ENCODE measurements at places on chromosomes 11 and 22.

- DNase-seq, result no peak
These were observed 93.2 kb upstream of the PRR5 start for GRCh38 chr22:44608597-44609399.

DNA sequence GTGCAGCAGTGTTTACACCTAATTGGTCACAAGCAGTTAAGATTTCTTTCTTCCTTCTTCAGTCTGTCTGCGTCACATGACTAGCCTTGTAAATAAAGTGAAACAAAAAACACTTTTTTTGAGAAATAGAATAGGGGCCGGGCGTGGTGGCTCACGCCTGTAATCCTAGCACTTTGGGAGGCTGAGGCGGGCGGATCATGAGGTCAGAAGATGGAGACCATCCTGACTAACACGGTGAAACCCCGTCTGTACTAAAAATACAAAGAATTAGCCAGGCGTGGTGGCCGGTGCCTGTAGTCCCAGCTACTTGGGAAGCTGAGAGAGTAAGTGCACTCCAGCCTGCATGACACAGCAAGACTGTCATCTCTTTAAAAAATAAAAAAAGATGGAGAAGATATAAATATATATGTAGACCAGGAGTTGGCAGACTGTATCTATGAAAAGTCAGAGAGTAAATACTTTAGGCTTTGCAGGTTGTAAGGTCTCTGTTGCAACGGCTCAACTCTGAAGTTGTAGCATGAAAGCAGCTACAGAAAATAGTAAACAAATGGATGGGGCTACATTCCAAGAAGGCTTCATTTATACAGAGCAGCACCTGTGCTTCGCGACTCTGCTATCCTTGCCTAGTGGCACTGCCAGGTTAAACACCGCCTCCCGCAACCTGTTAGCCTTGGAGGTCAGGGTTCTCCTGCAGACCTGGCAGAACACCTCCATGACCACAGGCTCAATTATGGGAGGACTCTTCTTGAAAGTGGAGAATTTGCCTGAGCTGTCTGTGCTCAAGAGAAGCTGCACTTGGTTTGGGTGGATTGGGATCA lies 55.9 kb downstream of the PPP6R2 start:
- DNase-seq, result no peak

GRCh38 chr11:1102996-1103395 lies 28.3 kb downstream of the MUC2 start:
- no peak for DNase-seq

GRCh38 chr11:9821008-9821752 lies 157.3 kb downstream of the SWAP70 start:
- DNase-seq, result no peak

DNA sequence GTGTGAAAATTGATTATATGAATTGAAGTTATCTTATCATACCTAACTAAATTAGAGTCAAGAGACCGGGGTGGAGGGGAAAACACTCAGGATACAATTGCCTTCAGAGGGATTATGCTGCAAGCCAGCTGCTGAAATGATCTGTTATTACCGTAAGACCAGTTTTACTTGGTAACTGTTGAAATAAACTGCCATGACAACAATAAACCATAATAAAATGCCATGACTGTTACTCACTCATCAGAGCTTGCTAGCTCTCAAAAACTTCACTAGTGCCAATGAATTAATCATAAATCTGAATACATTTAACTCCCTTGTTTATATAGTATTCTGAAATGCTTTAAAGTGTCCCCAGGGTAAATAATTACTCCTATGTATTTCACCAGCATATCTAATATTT lies 68.2 kb downstream of the CASP12 start:
- no peak for DNase-seq

DNA sequence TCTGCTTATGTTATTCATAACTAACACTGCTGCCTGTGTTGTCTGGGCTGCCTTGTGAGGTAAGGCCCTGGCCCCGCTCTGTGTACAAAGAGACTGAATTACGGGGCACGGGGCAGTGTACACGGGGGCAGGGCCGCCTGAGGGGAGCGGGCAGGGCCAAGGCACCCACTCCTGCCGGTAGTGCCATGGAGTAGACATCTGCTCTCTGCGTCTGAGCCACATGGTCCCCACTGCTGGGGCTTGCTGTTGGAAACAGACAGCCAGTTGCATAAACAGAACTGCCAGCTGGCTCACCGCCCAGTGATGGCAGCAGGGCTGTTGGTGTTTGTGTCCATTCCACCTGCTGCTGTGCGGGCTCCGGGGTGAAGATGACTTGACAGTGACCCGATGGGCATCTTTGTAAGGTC lies 19.8 kb downstream of the FAM118A start:
- peak; percentile 94 for DNase-seq

DNA sequence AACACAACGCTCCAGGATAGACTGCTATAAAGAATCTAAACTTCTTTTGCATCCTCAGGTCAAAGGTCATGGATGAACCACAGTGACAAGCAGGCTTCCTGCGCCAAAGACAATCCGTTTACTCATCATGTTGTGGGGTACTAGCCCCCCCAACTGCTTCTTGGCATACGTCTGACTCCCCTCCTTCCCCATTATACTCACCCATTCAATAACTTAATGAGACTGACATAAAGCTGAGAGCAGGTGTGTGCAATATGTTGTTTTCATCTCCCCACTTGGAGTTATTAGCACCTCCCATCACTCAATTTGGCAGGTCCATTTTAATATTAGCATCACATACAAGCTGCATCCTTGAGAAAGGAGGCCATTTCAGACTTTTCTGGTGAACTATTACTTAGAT lies 157.1 kb downstream of the CADM1 start:
- no peak for DNase-seq

DNA sequence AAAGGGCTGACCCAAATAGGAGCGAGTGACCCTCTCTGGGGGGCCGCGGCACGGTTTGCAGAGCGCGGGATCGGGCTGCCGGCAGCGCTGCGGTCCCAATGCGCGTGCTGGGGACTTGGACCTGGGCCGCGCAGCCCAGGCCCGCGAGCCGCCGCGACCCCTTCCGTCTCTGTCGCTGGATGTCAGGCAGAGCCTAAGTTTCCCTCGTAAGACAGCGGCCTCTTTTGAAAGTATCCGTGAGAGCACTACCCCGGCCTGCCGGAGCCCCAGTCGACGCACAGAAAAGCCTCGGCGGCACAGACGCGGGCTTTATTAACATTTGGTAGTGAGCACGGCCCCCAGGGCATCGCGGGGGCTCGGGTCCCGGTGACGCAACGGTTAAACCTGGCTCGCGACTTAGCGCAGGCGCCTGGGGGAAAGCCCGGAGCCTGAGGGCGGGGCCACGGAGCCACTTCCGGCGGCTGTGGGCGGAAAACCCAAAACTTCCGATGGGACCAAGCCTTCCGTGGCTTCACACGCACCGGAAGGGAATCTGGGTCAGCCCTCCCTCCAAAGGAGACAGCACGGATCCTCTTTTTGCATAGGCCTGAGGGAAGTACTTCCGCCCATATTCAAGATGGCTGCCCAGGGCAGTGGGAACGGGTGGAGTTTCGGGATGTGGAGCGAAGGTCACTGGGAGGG lies 14.8 kb downstream of the BAD start:
- DNase-seq, result peak; percentile 98

- no peak for DNase-seq
These were observed 4.0 kb downstream of the ST14 start for GRCh38 chr11:130163346-130164220.

DNA sequence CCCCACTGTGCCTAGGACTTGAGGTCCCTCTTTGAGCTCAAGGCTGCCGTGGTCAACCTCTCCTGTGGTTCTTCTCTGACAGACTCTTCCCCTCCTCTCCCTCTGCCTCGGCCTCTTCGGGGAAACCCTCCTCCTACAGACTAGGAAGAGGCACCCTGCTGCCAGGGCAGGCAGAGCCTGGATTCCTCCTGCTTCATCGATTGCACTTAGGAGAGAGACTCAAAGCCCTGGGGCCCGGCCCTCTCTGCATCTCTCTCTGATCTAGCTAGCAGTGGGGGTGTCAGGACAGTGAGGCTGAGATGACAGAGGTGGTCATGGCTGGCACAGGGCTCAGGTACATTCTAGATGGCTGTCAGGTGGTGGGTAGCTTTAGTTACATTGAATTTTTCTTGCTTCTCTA lies 63.6 kb upstream of the EMID1 start:
- no peak for DNase-seq

GRCh38 chr11:132140056-132140455 lies 769.6 kb downstream of the NTM start:
- no peak for DNase-seq

DNA sequence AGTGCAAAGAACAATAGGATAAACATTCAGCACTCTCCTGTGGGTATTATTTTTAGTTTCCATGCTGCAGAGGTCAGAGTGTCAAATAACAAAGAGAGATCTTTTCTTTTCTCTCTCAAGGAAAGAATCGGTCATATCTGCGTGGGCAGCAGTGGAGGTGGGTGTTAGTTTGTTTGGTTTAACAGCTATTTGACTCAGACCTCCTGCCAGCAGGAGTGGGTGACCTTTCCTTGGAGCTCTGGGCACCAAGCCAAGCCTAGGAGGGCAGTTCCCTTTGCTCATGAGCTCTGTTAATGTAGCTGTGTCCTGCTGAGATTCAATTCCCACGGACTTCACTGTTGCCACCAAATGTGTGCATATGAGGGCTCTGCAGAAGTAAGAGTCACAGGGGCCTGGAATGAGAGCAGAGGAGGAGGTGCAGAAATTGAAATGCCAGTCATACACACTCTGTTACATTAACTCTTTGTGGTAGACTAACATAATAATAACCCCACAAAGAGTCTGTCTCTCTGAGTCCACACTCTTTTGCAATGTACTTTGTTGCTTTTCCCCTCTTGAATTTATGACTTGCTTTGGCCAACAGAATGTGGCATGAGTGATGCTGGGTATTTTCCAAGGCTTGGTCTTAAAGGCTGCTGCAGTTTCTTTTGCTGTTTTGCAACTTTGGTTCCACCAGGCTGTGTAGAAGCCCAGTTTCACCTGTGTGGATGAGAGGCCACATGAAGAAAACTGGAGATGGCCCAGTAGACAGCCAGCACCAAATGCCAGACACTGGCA lies 76.0 kb upstream of the GRK3 start:
- DNase-seq, result no peak

DNA sequence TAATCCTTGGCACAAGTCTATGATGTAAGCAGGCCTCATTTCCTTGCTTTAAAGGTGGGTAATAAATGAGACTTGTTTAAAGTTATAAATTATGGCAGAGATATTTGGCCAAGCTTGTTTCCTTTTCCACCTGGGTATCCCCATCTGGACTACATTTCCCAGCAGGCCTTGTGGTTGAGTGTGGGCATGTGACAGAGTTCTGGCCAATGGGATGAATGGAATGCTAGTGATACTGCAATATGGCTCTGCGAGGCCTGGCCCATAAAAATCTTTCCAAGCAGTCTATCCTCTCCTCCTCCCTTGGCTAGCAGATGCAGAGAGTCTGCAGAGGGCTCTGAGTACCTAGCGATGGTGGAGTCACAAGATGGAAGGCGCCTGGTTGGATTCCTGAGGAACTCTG lies 102.5 kb downstream of the TIMP3 start:
- DNase-seq, result no peak

- no peak for DNase-seq
These were observed 82.9 kb downstream of the KCNQ1 start for GRCh38 chr11:2527621-2528291.

GRCh38 chr11:26715133-26715532 lies 6.7 kb downstream of the SLC5A12 start:
- no peak for DNase-seq

DNA sequence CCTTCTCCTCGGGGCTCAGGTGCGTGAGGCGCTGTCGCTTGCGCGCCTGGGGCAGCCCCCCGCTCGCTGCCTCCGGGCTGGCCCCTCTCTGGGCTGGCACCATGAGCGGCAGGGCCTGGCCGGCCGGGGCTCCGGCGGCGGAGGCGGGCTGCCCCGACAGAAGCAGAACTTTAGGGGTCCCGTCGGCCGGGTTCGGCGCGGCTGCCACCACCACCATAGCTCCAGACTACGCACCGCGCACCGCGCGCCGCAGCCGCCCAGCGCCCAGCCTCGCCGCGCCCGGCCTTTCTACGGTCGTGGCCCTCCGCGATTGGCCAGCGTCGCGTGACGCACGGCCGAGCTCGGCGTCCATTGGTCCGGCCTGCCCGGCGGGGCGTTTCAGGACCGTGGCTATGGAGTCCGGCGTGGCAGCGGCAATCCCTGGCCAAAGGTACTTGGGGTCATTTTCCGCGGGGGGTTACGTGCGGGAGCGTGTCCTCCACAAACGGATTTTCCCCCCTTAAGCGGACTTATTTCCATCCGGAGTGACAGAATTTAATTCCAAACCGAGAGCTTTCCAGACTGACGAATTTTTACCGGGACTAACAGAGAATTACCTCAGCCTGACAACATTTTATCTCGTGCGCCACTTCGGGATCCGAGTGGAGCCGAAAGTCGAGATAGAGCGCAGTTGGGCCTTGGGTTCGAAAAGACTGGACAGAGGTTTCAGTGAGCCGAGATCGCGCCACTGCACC lies at the start of gene XBP1:
Gene XBP1 (minus strand): TSS at position 262 of the 734 bp plus-strand sequence.
- DNase-seq, result peak; percentile 49

DNA sequence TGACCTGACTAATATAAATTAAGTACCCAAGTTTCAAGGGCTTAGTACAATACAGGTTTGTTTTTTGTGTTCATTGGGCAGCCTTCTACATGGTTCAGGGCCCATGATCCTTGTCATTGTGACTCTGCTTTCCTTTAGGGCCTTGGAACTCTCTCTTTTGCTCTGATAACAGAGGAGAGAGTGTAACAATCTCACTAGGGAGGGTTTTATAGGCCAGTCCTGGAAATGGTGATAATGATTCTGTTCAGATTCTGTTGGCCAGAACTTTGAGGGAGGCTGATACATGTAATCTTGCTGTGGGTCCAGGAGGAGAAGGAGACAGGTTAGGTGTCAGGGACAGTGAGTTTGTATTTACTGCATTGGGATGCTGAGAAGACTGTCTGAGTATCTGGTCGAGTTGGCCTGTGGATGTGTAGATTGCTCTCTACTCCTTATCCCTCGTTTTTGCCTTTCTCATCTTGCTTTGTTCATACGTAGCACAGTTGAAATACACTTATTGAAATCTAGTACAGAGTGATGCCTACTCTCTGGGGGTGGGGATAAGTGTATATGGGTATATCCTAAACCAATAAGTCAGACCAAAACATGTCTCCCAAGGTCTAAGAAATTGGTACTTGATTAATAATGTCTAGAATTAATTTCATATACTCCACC lies 37.5 kb upstream of the HEPHL1 start:
- DNase-seq, result no peak

- no peak for DNase-seq
These were observed 6.1 kb downstream of the GNB1L start for GRCh38 chr22:19848298-19849224.

GRCh38 chr11:78061921-78062311 lies 1.7 kb upstream of the THRSP start:
- DNase-seq, result no peak
